Ovary (tissue), 10 donors: ENCODE measurements at places on chromosomes 3 and 15. TPM values are rescaled to one million over a fixed set of nuclear protein-coding genes. Genes with fewer than 3 reads are reported as not detected.

Gene ZNF80
- total RNA-seq, result 0.12 TPM

GRCh38 chr3:156449710-156450574 is 105.0 kb downstream of the SSR3 start:
- no peaks in the 10 kb centered on the region for H3K4me1 ChIP-seq
- H3K4me3 ChIP-seq, result no peak overlapping the region
- H3K27ac ChIP-seq, result no peak overlapping the region
- no peaks in the 10 kb centered on the region for H3K36me3 ChIP-seq
- H3K27me3 ChIP-seq, result no peaks in the 10 kb centered on the region

GRCh38 chr3:186682812-186683211 is 17.0 kb downstream of the HRG start:
- no peak overlapping the region for H3K27ac ChIP-seq
- no peak overlapping the region for H3K4me3 ChIP-seq

GRCh38 chr15:64536244-64536836 is 76.0 kb downstream of the ZNF609 start:
- H3K4me1 ChIP-seq, result peaks cover 7% of the 10 kb centered on the region
- no peaks in the 10 kb centered on the region for H3K36me3 ChIP-seq
- H3K27me3 ChIP-seq, result no peaks in the 10 kb centered on the region
- H3K27ac ChIP-seq, result no peak overlapping the region
- no peak overlapping the region for H3K4me3 ChIP-seq

GRCh38 chr3:42092006-42092405 is 849 bp downstream of the TRAK1 start:
- DNase-seq, result no peak
- no peaks in the 10 kb centered on the region for H3K4me1 ChIP-seq
- no peaks in the 10 kb centered on the region for H3K36me3 ChIP-seq
- H3K27me3 ChIP-seq, result no peaks in the 10 kb centered on the region
- H3K4me3 ChIP-seq, result no peak overlapping the region

GRCh38 chr3:72343078-72343477 is 505.2 kb downstream of the SHQ1 start:
- H3K27ac ChIP-seq, result no peak overlapping the region
- peaks cover 10% of the 10 kb centered on the region for H3K4me1 ChIP-seq
- no peak for DNase-seq
- H3K36me3 ChIP-seq, result no peaks in the 10 kb centered on the region
- no peak overlapping the region for H3K4me3 ChIP-seq
- H3K27me3 ChIP-seq, result no peaks in the 10 kb centered on the region

- DNase-seq, result no peak
- H3K36me3 ChIP-seq, result no peaks in the 10 kb centered on the region
- no peak overlapping the region for H3K27ac ChIP-seq
Observed at GRCh38 chr3:30795176-30795575, 99.3 kb downstream of the GADL1 start.

DNA sequence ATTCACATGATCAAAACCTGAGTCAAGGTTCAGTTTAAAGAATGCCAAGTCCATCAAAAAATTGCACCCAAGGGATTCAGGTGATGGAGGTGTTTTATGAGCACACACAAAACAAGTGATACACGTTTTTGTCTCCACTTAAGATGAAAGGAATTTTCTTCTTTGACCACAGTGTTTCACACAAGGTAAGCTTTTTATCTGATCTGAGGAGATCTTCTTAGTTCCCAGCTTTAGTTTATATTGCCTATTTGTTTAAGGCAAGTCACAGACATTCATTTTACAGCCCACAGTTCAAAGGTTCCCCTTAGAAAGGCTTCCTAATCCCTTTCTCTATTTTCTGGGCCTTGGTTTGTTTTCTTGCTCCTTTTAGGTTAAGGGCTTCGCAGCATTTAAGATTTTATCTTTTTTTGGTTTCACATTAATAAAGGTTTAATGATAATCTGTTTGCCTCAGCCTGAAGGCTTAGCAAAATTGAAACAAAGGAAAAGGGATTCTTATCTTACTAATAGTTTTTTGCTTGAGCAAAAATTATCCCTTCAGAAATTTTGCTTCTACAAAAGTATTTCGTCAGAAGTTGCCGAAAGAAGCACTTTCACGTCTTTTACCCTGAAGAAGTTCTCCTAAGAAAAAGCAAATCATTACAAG is 420.5 kb upstream of the NAALADL2 start:
- H3K27ac ChIP-seq, result no peak overlapping the region
- peaks cover 5% of the 10 kb centered on the region for H3K4me1 ChIP-seq
- no peaks in the 10 kb centered on the region for H3K36me3 ChIP-seq
- H3K4me3 ChIP-seq, result peak overlapping the region; percentile 74
- no peak for DNase-seq

- no peak overlapping the region for H3K27ac ChIP-seq
- no peaks in the 10 kb centered on the region for H3K36me3 ChIP-seq
- DNase-seq, result no peak
- H3K4me3 ChIP-seq, result no peak overlapping the region
- no peaks in the 10 kb centered on the region for H3K27me3 ChIP-seq
Observed at GRCh38 chr15:57373251-57373881, 2.9 kb upstream of the CGNL1 start.
